Hypothalamus (tissue), 51 donors: ENCODE measurements at places on chromosomes 12 and 14.

DNA sequence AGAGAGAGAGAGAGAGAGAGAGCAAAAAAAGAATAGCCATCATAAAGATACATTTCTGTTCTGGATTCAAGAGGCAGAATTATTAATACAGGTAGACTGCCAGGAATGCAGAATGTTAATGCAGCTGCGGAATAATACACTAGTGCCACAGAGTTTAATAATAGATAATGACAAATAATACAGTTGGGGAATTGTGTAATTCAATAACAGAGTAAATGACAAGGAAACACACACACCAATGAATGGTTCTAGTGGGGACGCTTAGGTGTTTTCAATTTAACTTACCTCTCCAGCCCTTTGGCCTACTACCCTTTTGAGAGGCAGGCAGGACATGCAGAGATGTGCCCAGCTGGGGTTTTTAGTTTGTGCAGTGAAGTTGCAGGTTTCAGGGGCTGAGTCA lies 313.9 kb downstream of the NRXN3 start:
- no peak for DNase-seq

- DNase-seq: no peak
Measured at GRCh38 chr12:108843187-108843586, 14.2 kb downstream of the SSH1 start.

GRCh38 chr12:26658991-26659390 lies 174.0 kb downstream of the ITPR2 start:
- DNase-seq: no peak

- DNase-seq: no peak
Measured at GRCh38 chr12:7917392-7918267, 18.4 kb downstream of the SLC2A3 start.

GRCh38 chr14:71193663-71194062 lies 286.4 kb downstream of the PCNX1 start:
- DNase-seq: no peak

DNA sequence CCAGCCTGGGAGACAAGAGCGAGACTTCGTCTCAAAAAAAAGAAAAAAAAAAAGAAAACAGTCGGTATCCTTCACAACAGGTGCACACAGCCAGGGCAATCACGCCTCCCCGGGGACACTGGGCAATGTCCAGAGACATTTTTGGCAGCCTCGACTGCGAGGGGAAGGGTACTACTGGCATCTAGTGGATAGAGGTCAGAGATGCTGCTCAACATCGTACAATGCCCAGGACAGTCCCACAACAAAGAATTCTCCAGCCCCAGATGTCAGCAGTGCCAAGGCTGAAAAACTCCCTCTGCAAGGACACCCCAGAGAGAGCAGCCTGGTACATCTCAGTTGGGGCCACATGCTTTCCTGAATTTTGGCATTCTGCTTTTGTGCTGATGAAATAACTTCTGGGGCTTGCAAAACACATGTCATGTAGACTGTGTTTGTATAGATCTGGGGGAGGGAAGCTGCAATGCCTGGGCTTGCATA lies 21.5 kb downstream of the ALDH2 start:
- DNase-seq: no peak

- DNase-seq: no peak
Measured at GRCh38 chr14:106694638-106695393, 1168.4 kb downstream of the TMEM121 start.

DNA sequence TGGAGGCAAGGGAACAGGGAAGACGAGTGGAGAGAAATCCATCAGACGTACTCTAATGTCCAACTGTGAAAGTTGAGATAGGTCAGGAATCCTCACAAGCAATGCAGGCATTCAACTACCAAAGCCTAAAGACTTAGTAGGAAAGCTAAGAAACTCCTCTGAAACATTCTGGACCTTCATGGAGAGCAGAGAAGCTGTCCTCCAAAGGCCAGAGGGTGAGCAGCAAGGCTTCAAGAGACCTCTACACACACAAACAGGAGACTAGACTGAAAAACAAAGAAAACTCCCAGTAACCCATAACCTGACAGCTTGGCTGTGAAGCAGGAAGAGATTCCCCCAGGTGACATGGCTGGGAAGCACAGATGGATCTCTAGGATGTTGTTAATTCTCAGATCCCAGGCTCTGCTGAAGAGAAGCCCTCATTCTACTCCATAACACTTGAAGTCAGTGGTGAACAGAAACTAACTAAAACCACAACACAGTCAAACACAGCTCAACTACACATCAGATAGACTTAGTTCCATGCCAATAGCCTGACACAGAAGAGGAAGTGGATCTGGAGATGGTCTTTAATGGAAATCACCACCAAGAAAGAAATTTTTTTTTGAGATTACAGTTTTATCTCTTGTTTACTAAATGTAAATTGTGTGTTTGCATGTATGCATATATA lies 23.2 kb upstream of the LYZ start:
- DNase-seq: no peak

DNA sequence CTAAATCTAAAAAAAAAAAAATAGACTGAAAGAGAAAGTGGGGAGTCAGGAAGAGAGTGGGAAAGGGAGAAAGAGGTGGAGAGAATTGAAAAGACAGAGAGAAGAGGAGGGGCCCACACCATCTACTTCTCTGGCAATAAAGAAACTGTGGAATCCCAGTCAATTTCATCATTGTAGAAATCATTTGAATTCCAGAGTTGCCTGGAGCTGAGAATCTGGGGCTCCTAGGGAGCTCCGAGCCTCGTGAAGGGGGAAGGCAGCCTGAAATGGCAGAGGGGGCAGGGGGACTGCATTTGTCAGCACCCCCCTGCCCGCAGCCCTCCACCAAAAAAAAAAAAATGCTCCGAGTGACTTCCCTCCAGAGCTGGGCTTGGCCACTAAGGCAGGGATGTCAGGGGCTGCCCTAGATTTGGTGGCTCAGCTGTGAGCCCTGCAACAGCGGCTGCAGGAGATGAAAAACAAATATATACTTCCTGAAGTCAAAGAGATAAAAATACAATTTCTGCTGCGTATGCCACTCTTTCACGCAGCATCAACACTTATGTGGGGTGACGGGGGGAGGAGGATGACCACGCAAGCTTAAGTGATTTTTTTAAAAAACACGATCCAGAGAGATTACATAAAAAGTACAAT lies 80.5 kb downstream of the BCL11B start:
- no peak for DNase-seq

DNA sequence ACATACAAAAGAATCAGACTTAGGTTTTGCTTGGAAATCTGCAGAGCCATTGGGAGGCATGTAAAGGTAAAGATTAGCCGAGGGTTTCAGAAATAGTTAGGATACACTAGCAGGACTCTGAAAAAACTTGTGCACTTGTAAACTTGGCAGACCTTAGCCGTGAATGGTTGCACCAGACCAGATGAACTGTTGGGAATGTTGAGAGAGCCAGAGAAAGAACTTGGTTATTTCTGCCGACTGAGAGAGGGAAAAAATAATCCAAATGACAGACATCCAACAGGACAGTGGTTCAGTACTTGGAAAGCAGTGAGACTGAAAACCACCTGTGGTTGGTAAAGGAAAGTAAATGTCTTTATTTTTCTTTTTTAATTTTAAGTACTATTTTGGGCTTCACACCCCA lies 222.5 kb upstream of the DDHD1 start:
- no peak for DNase-seq

- DNase-seq: no peak
Measured at GRCh38 chr14:85752175-85752574, 222.2 kb downstream of the FLRT2 start.

DNA sequence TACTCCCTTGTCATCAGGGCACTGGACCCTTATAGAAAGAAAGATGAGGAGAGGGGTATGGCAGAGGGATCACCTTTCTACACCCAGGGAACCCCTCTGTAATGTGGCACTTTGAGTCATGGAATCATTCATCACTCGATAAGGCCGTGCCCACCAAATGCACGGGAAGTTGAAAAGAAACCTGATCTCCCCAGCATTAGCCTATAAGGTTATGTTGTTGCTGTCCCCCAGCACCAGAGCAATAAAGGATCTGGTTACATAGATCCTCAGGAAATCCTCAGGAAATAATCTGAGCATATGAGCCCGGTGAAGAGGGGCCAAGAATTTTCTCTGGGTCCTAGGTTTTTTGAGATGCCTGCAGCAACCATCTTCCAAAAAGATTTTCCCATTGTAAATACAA lies 148.8 kb upstream of the CRY1 start:
- no peak for DNase-seq

GRCh38 chr14:47678993-47679392 lies 3.6 kb upstream of the MDGA2 start:
- DNase-seq: no peak

DNA sequence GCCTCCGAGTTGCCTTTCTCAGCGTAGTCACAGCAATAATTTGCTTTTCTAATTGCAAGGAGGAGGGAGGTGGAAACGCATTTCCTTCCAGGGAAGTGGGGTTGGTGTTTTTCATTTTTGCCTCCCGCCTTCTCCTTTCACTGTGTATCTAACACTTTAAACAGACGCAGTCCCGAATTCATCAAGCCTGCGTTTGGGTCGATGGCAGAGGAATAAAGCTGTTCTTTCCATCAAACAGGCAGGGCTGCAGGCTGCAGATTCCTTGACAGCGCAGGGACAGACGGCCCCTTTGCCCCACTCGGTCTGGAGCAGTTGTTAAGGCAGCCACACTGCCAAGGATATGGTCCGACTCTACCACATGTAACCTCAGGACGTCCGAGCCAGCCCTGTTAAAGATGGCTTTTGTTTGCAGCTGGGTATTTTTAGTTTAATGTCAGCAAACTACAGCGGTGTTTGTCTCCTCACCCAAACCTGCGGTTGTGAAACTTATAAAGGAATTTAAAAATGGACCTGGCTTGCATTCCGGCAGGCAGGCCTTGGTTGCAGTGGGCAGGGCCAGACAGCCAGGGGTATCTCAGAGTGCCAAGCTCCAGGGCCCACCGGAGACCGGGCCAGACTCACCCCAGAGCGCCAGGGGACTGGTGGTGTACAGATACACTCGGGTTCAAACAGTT lies 2.1 kb downstream of the CHST11 start:
- DNase-seq: no peak

- peak; percentile 50 for DNase-seq
Measured at GRCh38 chr12:52019113-52019770, 12.5 kb downstream of the TAMALIN start.

DNA sequence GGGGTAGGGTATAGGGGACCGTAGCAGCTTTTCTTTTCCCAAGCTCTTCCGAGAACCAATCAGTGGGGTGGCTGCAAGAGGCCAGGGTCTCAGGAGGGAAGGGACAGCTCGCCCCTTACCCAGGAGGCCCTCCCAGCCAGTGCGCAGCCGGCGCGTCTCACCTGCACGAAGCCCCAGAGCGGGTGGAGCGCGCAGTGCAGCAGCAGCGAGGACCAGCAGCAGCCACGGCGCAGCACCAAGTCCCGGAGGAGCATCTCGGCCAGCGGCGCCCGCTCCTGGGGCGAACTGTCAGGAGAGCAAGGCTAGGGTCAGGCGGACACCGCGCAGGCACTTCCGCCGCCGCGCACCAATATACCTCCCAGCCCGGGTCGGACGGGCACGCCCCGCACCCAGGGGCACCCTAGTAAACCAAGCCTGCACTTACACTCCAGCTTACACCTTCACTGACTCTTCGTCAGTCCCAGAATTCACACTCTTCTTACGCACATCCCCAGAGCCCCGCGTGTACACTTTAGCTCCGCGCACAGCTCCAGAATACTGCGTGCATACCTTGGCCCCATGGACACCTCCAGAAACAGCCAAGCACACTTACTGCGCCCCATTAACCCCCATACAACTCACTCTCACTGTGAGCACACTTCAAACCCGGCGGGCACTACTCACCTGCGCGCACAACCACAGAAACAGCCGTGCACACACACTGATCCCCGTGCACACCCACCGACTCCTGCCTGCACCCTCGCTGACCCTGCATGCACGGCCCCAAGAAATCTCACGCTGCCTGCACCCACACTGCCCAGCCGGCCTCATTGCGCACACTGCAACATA lies 606 bp downstream of the PRIMA1 start:
- DNase-seq: peak; percentile 13

GRCh38 chr12:8860165-8860961 lies 37.9 kb downstream of the A2ML1 start:
- DNase-seq: no peak

GRCh38 chr12:114868995-114869834 lies 185.2 kb upstream of the TBX3 start:
- DNase-seq: no peak

DNA sequence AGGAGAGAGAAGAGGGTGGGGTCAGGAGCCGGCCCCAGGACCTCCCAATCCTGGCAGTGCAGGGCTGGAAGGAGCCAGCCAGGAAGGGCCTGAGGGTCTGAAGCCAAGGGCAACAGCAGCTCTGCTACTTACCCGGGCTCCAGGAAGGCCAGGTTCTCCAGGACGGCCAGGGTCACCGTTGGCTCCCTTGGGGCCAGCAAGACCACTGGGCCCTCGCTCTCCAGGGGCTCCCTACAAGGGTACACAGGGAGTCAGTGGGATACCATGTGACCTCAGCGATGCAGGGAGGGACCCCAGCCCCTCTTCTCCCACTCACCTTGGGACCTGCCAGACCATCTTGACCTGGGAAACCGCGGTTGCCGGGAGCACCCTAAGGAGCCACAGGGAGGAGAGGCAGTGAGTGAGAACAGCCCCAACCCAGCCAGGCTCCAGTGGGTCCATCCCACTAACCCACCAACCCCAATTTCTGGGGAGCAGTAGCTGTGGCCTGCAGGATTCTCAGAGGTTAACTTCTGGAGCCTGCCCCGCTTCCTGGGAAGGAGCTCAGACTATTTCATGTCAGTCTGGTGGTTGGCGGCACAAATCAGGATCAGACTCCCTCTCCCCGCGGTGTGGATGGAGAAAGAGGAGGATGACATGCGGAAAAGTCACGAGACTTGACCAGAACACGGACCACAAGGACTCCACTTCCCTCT lies 18.5 kb downstream of the COL2A1 start:
- no peak for DNase-seq

DNA sequence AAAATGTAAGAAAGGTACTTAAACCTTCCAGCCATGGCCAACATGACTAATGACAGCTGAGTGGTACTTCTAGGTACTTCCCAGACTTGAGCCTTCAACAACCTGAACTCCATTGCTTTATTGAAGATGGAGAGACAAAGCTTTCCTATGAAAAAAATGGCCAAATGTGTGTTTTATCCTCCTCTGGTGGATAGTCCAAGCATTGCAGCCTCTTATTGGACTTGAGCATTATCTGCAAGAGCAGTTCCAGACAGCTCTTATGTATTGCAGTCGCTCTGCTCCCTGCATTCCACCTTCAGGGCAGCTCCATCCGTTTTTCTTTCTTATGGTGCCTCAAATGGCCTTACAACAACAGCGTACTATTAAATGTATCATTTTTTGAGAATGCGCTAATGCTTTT lies 588.2 kb downstream of the NRXN3 start:
- DNase-seq: no peak

GRCh38 chr12:105538880-105539279 lies 208.4 kb downstream of the C12orf75 start:
- no peak for DNase-seq
